ENCODE measurements at places on chromosomes 13 and 19. TPM values are rescaled to one million over a fixed set of nuclear protein-coding genes. Genes with fewer than 3 reads are reported as not detected.

TYROBP gene
- polyA plus RNA-seq = 7.4 TPM

SCN1B gene
- polyA plus RNA-seq = 0.96 TPM

ZNF443 gene
- 14.2 TPM for polyA plus RNA-seq

SLC15A1 gene
- 16.8 TPM for polyA plus RNA-seq

CCDC70 gene
- polyA plus RNA-seq = not detected

TGFBR3L gene
- polyA plus RNA-seq = 0.42 TPM

- no peak for DNase-seq
Observed at GRCh38 chr19:36067681-36068080, 13.0 kb downstream of the WDR62 start.

- no peak for DNase-seq
Observed at GRCh38 chr19:4449022-4449638, 8.5 kb downstream of the UBXN6 start.

- no peak for DNase-seq
Observed at GRCh38 chr13:50158385-50159165, 143.3 kb downstream of the KCNRG start.

GRCh38 chr19:11446652-11447301 lies 11.3 kb downstream of the PRKCSH start:
- no peak for DNase-seq

- DNase-seq = no peak
Observed at GRCh38 chr13:50646070-50646469, 197.4 kb downstream of the DLEU7 start.

DNA sequence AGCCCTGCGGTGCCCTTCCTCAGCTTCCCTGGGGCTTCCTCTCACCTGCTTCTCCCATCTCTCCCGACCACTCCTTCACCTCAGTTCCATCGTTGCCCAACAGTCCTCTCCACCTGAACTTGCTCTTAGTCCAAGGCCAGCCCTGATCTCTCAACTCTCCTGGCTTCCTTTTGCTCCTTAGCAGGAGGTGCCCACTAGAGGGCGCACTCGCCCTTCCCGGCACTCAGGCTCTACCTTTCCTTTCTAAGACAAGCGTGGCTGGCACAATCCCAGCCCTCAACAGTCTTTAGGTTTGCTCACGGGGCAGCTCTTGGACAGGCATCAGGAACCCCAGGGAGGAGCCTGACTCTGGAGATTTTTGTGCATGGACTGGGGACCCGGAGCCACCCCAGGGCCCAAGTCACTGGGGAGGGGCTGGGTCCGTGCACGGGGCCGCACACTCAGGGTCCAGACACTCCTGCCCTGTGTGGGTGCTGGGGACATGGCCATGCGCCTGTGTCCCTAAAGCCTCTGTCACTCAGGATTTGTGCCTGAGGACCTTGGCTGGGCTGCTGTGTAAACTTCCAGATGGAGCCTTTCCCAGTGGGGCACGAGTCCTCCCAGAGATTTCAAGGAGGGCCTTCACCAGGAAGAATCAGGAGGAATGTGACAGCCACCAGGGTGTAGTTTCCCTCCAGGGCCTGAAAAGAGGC lies 12.1 kb upstream of the CEACAM8 start:
- peak; percentile 35 for DNase-seq

GRCh38 chr13:113447596-113447995 lies 5.7 kb downstream of the ADPRHL1 start:
- no peak for DNase-seq

- no peak for DNase-seq
Observed at GRCh38 chr13:32446773-32447465, 19.0 kb upstream of the N4BP2L1 start.

GRCh38 chr19:55113570-55114039 lies 3.8 kb downstream of the PPP1R12C start:
- peak; percentile 92 for DNase-seq

GRCh38 chr19:58042495-58043340 lies 8.9 kb downstream of the ZSCAN1 start:
- DNase-seq = no peak

GRCh38 chr19:29098091-29098490 lies 114.9 kb downstream of the UQCRFS1 start:
- DNase-seq = no peak

GRCh38 chr13:29852472-29853054 lies 2.1 kb upstream of the UBL3 start:
- DNase-seq = no peak

GRCh38 chr19:33055718-33056117 lies 9.0 kb downstream of the RHPN2 start:
- no peak for DNase-seq

DNA sequence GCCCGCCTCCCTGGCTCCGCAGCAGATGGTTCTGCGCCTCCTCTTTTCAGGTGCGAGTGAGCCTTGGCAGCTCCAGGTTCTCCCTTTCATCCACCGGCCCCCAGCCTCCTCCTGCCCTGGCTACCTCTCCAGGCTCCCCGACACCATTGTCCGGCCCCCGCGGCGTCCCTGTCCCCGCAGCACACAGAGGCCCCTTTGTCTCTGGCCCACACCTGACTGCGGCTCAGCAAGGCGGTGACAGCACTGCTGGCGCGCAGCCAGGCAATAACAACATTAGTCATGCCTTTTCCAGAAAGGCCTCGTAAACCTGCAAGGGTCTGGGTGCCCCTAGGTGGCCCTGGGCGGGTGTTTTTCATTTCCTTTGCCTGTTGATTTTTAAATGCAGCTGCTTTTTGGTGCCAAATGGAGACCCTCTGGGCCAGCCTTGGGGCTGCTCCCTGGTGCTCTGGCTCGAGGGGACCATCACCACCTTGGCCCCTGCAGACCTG lies 73.2 kb upstream of the MEDAG start:
- DNase-seq = peak; percentile 87

DNA sequence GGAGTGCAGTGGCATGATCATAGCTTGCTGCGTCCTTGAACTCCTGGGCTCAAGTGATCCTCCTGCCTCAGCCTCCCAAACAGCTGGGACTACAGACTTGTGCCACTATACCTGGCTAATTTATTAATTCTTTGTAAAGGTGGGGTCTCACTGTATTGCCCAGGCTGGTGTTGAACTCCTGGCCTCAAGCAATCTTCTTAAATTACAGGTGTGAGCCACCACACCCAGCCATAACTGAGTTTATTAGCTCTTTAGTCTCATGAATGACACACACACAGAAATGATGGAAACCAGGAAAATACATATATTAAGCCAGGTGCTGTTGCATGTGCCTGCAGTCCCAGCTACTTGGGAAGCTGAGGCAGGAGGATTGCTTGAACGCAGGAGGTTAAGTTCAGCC lies 33.1 kb upstream of the LMO7 start:
- DNase-seq = no peak

- DNase-seq = no peak
Observed at GRCh38 chr13:40798380-40798779, 9.0 kb downstream of the SLC25A15 start.

GRCh38 chr13:79448413-79448812 lies 32.5 kb upstream of the NDFIP2 start:
- no peak for DNase-seq

Data from left kidney (tissue), 8 donors.